ENCODE measurements at places on chromosomes 7 and 10.

GRCh38 chr10:70480239-70480861 lies 1.8 kb downstream of the PALD1 start:
- no peak for DNase-seq

- no peak for DNase-seq
These were observed 11.3 kb upstream of the TRDMT1 start for GRCh38 chr10:17212802-17213221.

DNA sequence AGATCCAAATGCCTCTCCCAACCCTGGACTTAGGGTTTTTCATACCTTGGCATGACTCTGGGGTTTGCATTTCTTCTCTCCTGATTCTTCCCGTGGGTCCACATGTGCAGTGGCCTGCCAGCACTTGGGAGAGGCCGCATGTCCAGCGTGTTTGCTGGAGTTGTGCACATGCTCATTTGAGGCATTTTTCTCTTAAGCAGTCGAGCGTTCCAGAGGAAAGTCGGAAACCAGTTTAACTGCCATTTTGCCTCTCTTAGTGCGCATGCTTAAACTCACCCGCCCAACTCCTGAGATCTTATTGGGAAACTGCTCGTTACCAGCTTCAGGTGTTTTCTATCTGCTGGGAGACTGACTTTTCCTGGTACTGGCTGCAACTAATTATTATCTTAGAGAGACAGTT lies 888.4 kb upstream of the PHF14 start:
- no peak for DNase-seq

DNA sequence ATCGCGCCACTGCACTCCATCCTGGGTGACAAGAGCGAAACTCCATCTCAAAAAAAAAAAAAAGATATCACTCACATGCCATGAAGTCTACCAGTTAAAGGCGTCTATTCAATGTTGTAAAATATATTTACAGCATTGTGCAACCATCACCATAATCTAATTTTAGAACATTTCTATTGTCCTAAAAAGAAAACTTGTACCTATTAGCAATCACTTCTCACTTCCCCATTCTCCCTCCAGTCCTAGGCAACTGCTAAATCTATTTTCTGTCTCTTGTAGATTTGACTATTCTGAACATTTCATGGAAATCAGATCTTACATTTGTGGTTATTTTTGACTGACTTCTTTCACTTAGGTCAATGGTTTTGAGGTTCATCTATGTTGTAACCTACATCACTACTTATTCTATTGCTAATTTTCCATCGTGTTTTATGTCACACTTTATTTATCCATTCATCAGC lies 25.2 kb upstream of the OTUD1 start:
- DNase-seq: no peak

DNA sequence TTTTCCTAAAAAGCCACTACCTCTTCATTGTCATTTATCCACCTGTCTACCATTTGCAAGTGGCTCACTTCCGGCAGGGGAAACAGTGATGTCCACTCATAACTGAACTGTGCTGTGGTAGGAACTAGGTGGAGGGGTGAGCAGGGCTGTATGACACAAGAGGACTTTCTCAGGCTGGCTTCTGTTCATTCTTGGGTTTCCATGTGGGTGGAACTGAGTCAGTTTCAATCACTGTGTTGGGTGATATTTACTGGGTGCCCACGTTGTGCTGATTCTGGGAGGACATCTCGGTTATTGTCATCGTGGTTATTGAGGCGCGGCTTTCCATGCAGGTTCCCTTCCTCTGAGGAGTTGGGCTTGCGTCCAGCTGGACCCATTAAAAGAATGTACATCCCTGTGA lies 38.8 kb downstream of the RAMP3 start:
- peak; percentile 61 for DNase-seq

DNA sequence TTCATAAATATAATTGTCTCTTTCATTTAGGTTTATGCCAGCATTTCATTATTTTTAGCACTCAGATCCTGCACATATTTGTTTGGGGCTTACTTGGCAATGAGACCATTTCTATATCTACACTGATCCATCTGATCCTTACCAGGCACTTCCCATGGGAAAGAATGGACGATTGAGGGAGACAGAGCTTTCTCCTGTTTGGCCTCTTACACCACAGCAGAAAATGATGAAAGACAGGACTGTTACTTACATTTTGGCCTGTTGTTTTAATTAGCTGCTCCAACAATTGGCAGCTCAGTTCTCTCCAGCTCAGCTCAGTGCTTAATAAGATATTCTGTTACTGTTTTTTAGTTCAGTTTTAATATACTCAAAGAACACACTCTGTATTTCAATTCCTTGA lies 77.6 kb upstream of the RSU1 start:
- no peak for DNase-seq

DNA sequence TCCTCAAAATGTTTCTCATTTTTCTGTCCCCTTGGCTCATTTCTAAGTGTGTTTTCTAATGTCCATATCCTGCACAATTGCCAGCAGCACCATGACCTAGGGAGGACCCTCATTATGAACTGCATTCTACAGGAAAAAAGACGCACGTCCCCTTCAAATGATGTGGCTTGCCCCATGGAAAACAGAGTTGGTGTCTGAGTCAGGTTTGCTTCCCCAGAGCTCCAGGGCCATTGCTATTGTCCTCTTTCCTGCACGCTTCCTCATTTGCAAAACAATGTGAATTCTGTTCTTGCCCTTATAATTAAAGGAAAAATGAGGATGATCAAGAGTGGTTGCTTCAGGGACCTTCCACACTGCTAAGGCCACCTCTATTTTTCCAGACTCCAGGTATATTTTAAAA lies 14.7 kb upstream of the ASB4 start:
- DNase-seq: no peak

GRCh38 chr10:31253237-31253636 lies 65.8 kb upstream of the ZEB1 start:
- DNase-seq: no peak

GRCh38 chr10:115957012-115957399 lies 316.0 kb downstream of the GFRA1 start:
- DNase-seq: no peak

- DNase-seq: no peak
These were observed 79.8 kb upstream of the PHYHIPL start for GRCh38 chr10:59096631-59097030.

DNA sequence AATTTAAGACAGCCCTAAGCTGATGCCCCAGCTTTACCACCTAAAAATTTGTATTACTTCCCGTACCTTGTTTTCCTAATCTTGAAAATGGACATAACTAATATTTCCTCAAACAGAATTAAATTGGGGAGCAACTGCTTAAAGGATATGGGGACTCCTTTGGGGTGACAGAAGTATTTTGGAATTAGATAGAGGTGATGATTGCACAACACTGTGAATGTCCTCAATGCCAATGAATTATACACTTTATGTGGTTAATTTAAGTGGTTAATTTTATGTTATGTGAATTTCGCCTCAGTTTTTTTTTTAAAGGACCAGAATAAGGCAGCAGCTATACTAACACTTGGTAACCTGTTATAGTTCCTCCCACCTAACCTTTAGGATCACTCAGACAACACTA lies 19.9 kb upstream of the NPFFR1 start:
- no peak for DNase-seq

DNA sequence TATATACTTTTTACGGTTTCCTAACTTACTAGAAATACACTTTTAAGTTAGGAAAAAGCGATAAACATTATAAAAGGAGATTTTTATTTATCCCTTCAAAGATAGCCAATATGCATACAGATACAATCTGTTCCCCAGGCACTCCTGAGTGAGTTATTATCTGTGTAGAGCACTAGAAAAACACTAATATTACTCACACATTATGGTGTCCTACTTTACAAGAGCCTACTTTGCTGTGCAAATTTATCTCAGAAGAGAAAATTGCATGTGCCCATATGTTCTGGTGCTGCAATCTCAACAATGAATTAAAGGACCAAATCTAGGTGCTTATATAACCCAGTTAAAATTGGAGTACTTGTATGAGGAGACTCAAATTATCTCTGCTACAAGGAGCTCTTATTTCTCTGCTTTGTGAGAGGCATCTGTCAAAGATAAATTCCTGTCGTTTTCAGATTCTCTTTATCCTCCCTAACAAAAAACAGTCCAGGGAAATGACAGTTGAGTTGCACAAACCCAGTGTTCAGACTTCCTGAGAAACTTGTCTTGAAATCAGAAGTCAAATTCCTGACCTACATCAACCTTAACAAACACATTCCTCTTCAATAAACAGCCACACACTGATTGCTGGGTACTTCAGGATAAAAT lies 28.9 kb downstream of the CPA1 start:
- DNase-seq: no peak

GRCh38 chr7:135664046-135664589 lies 1.8 kb downstream of the STMP1 start:
- DNase-seq: no peak

GRCh38 chr7:132465516-132465915 lies 110.8 kb downstream of the PLXNA4 start:
- DNase-seq: no peak

- DNase-seq: no peak
These were observed 42.2 kb upstream of the EGR2 start for GRCh38 chr10:62858364-62858763.

- DNase-seq: no peak
These were observed 129.3 kb downstream of the GLI3 start for GRCh38 chr7:42107484-42108240.

GRCh38 chr7:70097645-70098044 lies 499.4 kb downstream of the AUTS2 start:
- no peak for DNase-seq

DNA sequence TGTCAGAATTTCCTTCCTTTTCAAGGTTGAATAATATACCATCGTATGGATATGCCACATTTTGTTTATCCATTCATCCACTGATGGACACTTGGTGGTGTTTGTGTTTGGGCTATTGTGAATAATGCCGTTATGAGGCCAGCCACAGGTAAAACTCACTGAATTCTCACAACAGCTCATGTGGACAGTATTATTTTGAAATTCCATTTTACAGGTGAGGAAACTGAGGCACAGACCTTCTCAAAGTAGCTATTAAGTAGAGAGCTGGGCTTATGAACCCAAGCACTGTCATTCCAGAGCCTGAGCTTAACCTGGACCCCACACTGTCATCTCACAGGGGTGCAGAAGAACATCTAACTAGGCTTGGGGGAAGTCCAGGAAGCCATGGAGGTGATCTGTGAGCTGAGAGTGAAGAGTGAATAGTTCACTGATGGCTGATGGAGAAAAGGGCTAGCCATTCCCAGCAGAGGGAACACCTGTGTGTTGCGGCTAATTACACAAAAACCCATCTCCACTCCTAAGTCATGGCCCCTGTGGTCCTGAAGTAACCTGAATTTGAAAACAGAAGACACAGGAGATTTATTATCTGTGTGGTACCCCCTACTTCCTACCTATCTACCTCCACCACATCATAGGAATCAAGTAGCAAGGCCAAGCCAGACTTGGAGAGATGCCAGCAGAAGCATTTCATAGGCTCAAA lies 8.7 kb downstream of the INMT start:
- DNase-seq: no peak

- DNase-seq: no peak
These were observed 77.2 kb downstream of the EXOC4 start for GRCh38 chr7:133330085-133330484.

DNA sequence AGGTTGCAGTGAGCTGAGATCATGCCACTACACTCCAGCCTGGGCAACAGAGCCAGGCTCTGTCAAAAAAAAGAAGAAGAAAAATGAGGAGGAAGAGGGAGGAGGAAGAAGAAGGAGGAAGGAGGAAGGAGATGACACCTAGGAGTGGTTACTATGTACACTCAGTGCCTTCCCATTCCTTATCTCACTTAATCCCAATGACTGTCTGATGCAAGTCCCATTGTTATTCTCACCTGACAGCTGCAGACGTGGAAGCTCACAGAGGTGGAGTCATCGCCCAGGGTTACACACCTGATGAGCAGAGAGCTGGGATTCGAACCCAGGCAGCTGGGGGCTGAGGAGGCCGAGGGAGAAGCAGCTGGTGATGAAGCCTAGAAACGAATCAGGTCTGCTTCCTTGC lies 258.8 kb downstream of the SNX10 start:
- no peak for DNase-seq

GRCh38 chr10:126186766-126187165 lies 201.5 kb downstream of the ADAM12 start:
- DNase-seq: no peak

GRCh38 chr7:7773334-7774309 lies 55.2 kb upstream of the RPA3 start:
- DNase-seq: no peak

DNA sequence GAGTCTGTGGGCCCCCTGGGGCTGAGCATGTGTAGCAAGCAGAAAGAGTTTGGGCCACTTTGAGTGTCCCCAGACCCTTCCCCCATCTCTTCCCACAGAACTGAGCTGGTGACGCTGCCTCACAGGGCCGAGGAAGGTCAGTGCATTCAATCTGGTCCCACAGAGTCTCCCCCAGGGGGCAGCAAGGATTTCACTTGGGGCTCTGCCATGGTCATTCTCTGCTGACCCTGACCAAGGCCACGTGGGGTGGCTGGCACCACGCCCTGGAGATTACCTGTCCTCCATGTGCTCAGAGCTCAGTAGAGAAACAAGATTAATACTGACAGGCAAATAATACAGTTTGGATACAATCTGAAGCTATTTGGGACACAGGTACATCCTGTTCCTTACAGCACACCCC lies 30.2 kb downstream of the ADRA2A start:
- DNase-seq: no peak

- no peak for DNase-seq
These were observed 22.2 kb downstream of the SLC16A12 start for GRCh38 chr10:89513206-89513605.

DNA sequence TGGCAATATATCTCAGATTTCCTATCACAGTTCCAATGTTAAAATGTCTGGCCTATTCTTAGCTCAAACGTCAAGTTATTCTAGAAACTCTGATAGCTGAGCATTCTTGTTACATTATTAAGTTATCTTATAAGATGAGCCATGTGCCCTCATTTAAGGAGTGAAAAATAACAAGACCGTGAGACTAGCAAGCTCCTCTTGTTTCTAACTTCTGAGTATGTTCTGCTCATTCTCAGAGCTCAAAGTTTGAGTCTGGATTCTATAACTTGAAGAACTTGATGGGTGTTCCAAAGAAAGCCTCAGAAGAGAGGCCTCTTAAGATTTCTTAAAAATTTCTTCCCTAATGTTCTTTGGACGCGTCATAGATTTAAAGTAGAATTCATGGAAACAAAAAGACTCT lies 215.2 kb downstream of the HTR7 start:
- DNase-seq: no peak

GRCh38 chr7:150854066-150855000 lies 2.0 kb downstream of the AOC1 start:
- DNase-seq: no peak

All from stimulated activated CD8-positive, alpha-beta memory T cell treated with anti-CD3 and anti-CD28 coated beads, Interleukin-15, amount 100 ng/mL, for 48 hours (primary cell).